H4 (cell line): ENCODE measurements at places on chromosomes 5 and 9. TPM values are rescaled to one million over a fixed set of nuclear protein-coding genes. Genes with fewer than 3 reads are reported as not detected.
A peak's percentile ranks its signal among the peaks of the same experiment; 100 is the strongest.

- DNase-seq, result peak; percentile 63
Measured at GRCh38 chr5:168114444-168115017, 176.9 kb upstream of the WWC1 start.

- no peak for DNase-seq
Measured at GRCh38 chr5:8851101-8851500, 694.8 kb downstream of the SEMA5A start.

DNA sequence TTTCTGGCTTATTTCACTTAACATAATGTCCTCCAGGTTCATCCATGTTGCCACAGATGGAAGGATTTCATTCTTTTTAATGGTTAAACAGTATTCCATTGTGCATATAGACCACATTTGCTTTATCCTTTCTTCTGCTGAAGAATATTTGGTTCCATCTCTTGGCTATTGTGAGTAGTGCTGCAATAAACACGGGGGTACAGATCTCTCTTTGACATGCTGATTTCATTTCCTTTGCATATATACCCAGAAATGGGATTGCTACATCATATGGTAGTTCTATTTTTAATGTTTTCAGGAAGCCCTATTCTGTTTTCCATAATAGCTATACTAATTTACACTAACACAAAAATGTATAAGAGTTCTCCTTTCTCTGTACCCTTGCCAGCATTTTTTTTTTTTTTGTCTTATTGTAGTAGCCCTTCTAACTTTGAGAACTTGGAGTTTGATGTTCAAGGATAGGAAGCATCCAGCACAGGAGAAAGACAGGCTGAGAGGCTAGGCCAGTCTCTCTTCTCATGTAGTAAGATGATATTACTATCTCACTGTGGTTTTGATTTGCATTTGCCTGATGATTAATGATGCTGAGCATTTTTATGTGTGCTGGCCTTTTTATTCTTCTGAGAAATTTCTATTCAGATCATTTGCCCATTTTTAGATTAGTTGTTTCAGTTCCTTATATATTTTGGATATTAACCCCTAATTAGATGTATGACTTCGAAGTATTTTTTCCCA, 592.2 kb upstream of the ZNF608 start:
- no peak for DNase-seq

DNA sequence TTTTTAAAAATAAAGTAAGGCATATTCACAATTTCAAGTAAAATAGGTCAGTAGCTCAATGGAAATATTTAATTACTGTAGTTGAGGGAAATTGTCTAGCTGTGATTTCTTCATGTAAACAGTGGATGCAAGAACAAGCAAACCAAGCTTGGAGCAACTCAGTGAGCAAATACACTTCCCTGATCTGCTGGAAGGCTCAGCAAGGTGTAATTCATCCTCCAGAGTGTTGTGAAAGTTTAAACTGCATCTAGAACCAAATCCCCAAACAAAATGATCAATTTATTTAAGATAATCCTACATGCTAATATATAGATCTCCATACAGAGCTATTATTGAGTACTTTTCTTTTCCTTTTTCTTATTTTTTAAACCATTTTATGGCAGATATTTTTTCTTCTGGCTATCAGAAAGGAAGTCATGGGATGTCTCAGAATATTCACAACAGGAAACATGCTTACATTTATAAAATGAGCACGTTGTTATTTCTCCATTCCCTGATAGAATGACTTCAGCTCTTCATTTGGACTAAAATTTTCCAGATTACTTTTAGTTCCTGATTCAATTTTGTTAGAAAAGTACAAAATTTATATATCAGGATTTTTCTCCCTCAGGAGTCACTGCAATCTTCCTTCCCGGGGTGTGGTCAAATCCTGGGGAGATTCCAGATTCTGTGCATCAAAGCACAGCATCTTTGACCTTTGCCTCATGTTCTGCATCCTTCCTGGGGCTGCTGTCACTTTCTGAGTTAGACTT, 219.2 kb upstream of the ELL2 start:
- no peak for DNase-seq

GRCh38 chr9:121770415-121771273, 119.2 kb downstream of the DAB2IP start:
- no peak for DNase-seq

DNA sequence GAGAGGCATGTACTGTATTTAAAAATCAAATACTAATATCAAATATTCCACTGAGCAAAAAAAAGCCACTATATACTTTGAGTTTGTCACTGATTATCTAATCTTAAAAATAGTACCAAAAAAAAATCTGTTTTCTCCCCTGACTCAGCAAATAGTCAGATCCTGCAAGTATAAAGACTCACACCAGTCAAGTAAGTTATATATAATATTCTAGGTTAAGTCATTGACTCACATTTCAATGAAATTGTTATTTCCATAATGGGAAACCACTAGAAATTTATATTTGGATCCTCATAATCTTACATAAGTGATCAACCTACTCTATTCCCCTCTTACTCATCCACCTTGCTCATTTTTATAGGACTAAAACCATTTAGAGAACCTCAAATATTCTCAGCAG, 447.2 kb upstream of the MEF2C start:
- DNase-seq, result no peak

GRCh38 chr9:117120061-117120460, 294.8 kb downstream of the ASTN2 start:
- no peak for DNase-seq

- DNase-seq, result no peak
Measured at GRCh38 chr5:120789918-120790317, 325.8 kb downstream of the PRR16 start.

DNA sequence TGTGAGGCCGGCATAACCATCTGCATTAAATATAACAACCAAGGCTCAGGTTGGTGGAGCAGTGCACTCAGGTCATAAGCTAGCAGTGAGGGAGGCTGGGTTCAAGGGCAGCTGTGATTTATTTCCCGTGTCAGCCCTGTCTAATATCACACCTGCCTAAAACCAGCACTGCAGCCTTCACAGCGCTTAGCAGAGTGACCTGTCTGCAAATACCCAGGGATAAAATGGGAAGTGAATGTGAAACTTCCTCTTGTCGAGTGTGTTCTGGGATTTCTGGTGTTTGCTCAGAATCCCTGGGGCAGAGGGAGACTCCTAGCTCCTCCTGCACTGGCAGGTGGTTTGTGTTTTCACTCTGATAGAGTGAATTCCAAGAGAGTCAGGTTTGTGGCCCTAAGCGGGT, 57.5 kb downstream of the ZNF510 start:
- no peak for DNase-seq

DNA sequence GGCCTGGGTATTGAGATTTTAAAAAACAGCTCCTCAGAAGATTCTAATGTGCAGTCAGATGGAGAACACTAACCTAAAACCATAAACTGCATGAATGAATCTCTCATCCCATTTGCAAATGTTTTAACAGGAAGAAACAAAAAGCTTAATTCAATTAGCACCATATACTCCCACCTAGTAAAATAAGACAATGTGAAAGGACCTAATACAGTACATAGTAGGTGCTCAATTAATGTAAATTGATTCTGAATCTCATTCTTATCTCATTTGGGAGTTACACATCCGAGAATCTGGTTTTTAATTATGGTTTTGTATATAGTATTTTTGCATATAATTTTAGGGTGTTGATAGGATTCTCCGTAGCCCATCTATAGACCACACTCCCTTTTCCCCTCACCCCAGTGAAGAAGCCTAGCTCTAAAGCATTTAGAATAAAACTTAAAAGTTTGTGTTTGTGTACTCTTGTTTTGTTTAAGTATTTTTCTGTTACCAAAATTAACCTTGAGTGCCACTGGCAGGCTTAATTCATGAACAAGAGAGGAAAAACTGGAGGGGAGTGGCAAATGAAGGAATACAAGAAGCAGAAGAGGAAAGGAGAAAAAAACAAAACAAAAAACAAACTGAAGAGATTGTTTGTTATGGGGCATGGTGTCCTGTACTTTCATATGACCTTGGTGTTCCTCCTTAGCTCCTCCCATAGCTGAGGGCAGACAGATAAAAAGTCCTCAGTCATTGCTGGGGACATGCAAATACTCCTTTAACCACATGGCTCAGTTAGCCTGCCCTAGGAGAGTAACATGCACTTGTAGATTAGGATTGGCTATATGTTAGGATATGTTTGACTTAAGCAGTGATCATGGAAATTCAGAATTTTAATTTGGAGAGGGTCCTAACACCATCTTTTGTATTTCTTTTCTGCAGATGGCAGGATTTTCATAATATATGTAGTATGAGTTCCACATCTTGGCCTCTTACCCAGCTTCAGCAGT, 1.2 kb downstream of the RNF14 start:
- DNase-seq, result peak; percentile 39

MAPKAP1 gene
- 84.3 and 93.3 TPM in 2 replicates for total RNA-seq

RNF183 gene
- total RNA-seq, result not detected in 2 replicates
